NCI-H1417 (cell line): ENCODE measurements at places on chromosomes 13 and 19.

DNA sequence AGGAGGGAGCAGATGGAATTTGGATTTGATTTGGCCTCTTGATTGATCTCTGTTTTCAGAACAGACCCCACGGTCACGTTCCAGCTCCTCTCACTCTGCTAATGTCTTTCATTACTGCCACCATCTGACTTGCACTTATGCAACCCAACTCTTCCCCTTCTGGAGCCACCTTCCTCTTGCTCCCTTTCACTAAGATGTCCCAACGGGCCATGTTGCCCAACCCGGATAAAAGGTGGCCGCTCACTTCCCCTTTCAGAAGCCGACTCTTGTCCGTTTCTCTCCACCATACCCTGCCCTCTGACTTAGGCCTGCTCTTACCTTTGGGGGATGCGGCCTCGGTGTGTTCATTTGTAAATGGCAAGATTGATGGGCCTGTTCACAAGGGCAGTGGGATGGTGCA, 27.4 kb upstream of the CYP4F8 start:
- no peak for DNase-seq

- DNase-seq = no peak
Observed at GRCh38 chr19:17685451-17686022, 2.6 kb downstream of the UNC13A start.

DNA sequence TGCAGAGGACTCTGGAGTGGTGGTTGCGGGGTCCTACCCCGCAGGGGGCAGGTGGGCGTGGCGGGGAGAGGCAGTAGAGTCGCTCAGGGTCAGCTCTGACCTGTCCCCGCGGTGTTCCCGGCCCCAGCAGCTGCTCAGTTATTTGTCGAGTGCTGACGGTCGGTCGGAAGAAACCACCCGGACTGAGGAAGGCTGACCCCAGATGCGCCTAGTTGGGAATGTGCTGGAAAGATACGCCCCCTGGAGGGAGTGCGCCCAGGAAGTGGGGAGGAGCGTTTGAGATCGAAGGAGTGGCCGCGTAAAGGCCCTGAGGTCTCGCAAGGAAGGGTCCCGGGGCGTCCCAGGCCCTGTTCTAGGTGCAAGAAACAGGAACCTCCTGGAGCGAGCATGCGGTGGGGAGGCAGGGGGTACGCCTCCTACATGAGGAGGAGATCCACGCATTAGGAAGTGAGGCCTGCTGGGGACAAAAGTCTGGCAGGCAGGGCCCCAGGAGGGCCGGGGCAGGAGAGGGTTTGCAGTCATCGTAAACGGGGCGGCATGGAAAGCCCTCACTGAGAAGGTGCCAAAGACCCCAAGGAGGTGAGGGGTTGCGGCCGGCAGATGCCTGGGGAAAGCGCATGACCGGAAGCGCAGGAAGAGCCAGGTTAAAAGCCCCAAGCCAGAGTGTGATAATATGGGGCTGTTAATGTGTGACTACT, 9.2 kb downstream of the CCDC8 start:
- DNase-seq = no peak

GRCh38 chr19:1483131-1483978, 4.3 kb upstream of the C19orf25 start:
- no peak for DNase-seq

DNA sequence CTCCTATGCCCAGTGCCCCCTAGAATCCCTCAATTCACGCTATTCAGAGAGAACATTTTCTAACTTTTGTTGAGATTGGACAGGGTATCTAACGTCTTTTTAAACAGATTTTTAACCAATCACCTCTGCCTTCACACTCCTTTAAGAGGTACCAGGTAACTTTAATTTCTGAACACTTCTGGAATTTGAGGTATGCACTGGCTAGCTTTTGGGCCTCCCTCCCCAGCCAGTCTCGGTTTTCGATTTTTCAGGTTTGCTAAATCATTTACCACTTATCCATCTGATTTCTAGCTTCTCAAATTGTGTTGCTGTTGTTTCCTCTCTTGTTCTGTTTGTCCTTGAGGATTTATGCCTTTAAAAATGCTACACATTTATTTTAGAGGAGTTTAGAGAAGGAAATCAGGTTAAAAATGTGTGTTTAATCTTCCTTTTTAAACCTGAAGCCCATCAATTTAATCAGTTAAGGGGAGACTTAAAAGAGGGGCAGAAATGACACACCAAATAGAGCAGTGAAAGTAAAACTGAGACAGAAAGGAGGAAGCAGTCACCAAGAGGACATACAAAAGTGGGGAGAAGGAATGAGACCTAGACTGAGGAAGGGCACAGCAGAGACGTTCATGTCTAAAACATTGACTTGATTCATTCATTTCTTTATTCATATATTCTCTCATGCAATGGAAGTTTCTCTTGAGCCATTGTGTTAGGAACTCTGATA, 139.6 kb upstream of the HTR2A start:
- no peak for DNase-seq

DNA sequence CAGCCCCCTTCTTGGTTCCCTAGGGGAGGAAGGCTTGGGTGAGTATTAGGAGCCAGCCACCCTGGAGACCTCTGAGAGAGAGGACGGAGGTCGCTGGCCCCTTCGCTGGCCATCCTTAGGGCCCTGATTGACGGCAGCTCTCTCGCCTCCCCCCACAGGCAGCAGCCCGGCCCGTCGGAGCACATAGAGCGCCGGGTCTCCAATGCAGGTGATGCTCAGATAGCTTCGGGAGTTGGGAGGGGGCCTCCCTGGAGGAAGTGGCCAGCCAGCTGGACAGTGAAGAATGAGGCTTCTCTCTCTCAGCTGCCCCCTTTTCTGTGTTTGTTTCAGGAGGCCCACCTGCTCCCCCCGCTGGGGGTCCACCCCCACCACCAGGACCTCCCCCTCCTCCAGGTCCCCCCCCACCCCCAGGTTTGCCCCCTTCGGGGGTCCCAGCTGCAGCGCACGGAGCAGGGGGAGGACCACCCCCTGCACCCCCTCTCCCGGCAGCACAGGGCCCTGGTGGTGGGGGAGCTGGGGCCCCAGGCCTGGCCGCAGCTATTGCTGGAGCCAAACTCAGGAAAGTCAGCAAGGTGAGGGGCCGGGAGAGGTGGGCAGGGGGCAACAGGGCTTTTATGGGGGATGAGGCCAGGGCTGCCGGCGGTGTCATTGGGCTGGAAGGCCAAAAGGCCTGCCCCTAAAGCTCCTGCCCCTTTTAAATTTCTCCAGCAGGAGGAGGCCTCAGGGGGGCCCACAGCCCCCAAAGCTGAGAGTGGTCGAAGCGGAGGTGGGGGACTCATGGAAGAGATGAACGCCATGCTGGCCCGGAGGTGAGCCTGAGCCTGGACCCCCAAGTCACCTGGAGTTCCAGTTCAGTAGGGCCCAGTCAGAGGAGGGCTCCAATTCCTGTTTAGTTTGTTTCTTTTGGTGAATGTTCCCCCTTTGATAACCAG, 15.0 kb downstream of the VASP start:
- no peak for DNase-seq

DNA sequence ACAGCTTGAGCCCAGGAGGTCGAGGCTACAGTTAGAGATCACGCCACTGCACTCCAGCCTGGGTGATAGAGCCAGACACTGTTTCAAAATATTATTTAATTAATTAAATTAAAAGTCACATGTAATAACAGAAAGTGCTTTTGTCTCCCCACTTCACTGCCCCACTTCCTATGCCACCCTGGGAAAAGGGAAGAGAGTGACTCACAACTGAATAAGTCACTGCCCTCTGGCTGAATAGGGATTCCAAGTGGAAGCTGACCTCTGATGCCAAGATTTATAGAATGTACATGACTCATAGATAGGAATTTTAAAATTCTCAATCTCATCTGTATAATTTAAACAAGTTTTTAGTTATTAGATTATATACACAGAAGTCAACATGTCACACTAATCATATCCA, 22.2 kb upstream of the ERVV-1 start:
- DNase-seq = no peak

GRCh38 chr13:42836930-42837690, 55.7 kb downstream of the FAM216B start:
- DNase-seq = peak; percentile 59

DNA sequence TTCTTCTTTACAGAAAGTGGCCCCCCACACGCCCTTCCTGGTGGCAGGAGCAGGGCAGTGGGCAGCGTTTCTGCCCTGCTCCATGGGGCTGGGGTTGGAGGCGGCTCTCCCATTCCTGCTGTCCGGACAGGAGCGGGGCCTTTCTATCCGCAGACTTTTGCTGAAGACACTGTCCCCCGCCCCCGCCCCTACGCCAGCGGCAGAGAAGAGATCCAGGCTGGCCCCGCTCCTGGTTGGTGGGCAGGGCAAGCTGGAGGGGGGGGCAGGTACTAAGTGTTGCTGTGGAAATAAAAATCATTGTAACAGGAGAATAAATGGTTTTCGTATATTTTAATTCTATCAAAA, 81.7 kb downstream of the ZNF429 start:
- DNase-seq = no peak

GRCh38 chr13:92805766-92806165, 420.8 kb upstream of the GPC6 start:
- DNase-seq = no peak

- no peak for DNase-seq
Observed at GRCh38 chr13:37716420-37717195, 118.0 kb upstream of the POSTN start.

GRCh38 chr19:11204943-11205349, 7.6 kb upstream of the KANK2 start:
- DNase-seq = no peak

DNA sequence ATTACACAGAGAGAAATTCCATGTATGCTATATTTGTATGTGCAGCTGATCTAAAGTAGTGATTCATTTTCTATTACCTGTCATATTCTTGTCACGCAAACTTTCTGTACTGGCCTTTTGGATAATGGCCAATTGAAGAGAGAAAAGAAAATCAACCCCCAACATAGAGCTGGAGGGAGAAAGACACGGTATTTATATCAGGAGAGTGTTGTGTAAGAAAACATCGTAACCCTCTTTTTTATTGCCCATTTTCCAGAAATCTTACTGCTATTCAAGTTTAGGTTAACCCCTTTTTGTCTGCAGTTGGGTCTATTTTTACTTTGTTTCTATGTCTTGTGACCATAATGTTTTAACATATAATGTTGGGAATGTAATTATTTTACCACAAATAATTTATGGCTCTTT, 27.9 kb downstream of the DGKH start:
- no peak for DNase-seq

- DNase-seq = no peak
Observed at GRCh38 chr19:1177322-1178114, 3.5 kb upstream of the SBNO2 start.

DNA sequence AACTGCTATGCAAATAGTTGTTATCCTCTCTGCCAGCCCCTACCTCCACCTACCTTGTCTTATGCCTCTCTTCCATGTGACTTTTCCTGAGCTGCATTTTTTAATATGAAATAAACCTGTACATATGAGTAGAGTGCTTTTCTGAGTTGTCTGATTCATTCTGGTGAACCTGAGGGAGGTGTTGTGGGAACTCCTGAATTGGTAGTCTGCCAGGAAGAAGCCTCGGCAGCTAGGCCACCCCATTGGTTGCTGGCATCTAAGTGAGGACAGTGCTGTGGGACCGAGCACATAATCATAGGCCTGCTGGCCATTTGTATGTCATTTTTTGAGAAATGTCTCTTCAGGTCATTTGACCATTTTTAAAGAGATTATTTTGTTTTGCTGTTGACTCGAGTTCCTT, 1146.8 kb downstream of the UQCRFS1 start:
- no peak for DNase-seq

GRCh38 chr19:33171916-33172359, 22.2 kb upstream of the LRP3 start:
- DNase-seq = no peak

GRCh38 chr19:55301459-55302317, 17.9 kb downstream of the BRSK1 start:
- DNase-seq = peak; percentile 89

DNA sequence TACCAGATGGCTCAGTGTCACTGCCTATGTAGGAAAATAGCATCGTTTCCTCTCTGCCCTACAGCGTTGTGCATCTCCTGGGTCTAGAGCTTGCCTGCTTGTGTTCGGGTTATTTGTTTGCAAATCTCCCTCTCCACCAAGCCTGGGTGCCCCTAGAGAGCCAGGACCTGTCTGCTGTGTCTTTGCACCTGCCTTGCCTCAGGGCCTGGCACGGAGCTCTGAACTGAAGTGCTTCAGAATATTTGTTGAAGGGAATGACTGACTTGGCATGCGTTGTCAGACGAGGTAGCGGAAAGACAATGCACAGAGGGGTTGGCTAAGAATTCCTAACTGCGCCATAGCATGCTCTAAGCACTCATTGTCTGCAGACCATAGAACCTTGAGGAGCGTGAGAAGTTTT, 263.4 kb downstream of the FGF9 start:
- DNase-seq = no peak

DNA sequence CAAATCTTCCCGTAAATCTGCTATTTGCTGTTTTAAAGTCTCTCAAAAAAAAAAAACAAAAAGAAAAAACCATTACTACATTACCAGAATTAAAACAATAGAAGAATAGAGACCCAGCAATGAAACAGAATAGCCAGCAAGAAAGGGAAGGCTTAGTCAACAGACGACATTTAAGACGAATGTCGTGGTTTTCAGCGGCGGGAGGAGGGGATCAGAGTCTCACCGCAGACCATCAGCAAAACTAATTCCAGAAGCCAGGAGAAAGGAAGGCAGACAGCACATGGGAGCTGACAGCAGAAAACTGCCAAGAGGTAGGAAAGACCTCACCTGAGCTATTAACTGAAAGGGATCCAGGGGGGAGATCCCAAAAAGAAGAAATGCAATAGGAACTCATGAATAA, 128.9 kb downstream of the RNF17 start:
- DNase-seq = no peak

DNA sequence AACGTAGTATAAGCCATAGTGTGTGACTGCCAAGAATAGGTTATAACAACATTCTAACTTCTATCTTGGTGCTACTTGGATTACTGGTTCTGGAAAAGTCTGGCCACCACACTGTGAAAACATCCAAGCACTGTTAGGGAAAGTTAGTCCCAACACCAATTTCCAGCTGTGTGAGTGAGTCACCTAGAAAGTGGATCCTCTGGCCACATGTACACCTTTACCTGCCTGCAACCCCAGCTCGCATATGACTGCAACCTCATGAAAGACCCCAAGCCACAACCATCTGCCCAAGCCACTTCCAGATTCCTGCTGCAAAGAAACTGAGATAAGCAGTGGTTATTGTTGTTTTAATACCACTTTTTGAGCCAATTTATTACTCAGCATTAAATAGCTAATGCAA, 404.5 kb downstream of the KCTD12 start:
- no peak for DNase-seq

GRCh38 chr13:48778610-48779009, 124.9 kb downstream of the CYSLTR2 start:
- no peak for DNase-seq

DNA sequence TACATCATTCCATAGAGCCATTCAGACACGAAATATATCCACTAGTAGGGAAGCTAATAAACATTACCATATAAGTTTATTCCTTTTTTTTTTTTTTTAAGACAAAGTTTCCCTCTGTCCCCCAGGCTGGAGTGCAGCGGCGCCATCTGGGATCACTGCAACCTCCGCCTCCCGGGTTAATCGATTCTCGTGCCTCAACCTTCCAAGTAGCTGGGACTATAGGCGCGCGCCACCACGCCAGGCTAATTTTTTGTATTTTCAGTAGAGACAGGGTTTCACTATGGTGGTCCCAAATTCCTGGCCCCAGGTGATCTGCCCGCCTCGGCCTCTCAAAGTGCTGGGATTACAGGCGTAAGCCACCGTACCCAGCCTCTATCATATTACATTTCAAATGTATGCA, 612 bp upstream of the ZNF154 start:
- DNase-seq = no peak
